ENCODE measurements at places on chromosomes 3 and 15. TPM values are rescaled to one million over a fixed set of nuclear protein-coding genes. Genes with fewer than 3 reads are reported as not detected.
A peak's percentile ranks its signal among the peaks of the same experiment; 100 is the strongest.

- no peak for DNase-seq
Observed at GRCh38 chr3:89955156-89955555, 847.7 kb downstream of the EPHA3 start.

GRCh38 chr3:193869221-193870201 lies 266.4 kb upstream of the HES1 start:
- DNase-seq: peak; percentile 45

EID1 gene
- total RNA-seq: 93.6 TPM

SMARCC1 gene
- total RNA-seq: 98.0 TPM

CADPS gene
- not detected for total RNA-seq

OCA2 gene
- total RNA-seq: 0.14 TPM

DNA sequence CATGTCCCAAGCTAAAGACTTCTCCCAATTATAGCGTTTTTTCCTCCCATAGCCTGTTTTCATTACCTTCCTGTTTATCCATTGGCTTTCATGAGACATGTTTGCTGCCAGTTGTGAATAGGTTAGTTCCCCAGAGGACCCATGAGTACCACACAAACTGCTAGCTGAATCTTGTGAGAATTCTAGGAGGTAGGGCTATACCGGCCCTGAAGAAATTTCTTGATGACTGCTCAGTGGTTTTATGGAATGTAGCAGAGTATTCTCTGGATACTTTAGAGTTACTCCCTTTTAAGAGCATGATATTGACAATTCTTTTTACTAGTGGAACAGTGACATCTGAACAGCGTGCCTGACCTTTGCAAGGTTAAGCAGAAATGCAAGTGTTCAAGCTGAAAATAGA lies 210.4 kb downstream of the MCTP2 start:
- no peak for DNase-seq

CADM2 gene
- not detected for total RNA-seq

HHLA2 gene
- 1.9 TPM for total RNA-seq

DNA sequence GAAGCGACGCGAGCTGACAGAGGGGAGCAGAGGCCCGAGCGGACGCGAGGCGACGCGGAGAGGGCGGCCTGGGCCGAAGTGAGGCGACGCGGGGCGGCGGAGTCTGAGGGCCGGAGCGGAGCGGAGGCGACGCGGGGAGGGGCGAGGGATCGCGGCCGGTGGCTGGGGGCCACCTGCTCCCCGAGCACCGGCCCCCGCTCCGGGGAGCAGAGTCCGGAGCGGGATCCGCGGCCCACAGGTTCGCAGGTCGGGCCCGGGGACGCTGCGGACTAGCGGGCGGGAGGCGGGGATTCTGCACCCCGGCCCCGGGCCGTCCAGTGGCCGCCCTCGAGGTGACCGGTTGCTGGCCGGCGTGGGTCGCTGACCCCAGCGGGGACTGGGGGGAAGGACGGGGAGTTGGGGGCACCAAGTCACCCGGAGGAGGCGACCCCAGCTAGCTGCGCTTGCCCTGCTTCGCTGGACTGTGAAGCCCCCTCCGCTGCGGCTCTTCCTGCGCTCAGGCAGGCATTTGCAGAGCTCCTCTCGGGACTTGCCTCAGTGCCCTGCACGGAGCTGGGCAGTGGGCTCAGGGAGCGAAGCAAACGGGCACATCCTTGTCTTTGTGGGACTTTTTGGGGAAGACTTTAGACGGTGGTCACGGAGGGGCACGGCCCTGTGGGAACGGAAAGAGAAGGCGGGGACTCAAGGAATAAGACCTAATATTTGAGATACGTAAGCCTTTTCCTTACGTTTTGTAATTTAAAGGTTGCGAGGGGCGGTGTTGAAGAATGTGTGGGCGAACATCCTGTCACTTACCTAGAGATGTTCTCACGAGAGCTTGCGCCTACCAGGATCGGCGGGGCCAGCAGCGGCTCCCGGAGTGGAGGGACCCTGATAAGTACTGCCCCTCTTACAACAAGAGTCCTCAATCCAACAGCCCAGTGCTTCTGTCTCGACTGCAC lies 566 bp downstream of the HMCES start:
- DNase-seq: peak; percentile 73

LRRC2 gene
- total RNA-seq: 0.19 TPM

DNA sequence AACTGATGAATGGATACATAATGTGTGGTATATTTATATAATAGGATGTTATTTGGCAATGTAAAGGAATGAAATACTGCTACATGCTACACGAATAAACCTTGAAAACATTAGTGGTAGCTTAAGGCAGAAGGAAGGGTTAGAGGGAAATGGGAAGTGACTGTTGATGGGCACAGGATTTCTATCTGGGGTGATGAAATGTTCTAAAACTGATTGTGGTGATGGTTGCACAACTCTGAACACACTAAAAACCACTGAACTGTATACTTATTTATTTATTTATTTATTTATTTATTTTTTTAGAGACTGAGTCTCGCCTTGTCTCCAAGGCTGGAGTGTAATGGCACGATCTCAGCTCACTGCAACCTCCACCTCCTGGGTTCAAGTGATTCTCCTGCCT lies 24.8 kb upstream of the SHISA5 start:
- DNase-seq: no peak

GRCh38 chr15:44093836-44094235 lies 101.2 kb downstream of the FRMD5 start:
- DNase-seq: no peak

GRCh38 chr3:120081719-120082118 lies 12.5 kb downstream of the GSK3B start:
- DNase-seq: no peak

- DNase-seq: no peak
Observed at GRCh38 chr15:94847325-94847724, 616.0 kb downstream of the MCTP2 start.

DNA sequence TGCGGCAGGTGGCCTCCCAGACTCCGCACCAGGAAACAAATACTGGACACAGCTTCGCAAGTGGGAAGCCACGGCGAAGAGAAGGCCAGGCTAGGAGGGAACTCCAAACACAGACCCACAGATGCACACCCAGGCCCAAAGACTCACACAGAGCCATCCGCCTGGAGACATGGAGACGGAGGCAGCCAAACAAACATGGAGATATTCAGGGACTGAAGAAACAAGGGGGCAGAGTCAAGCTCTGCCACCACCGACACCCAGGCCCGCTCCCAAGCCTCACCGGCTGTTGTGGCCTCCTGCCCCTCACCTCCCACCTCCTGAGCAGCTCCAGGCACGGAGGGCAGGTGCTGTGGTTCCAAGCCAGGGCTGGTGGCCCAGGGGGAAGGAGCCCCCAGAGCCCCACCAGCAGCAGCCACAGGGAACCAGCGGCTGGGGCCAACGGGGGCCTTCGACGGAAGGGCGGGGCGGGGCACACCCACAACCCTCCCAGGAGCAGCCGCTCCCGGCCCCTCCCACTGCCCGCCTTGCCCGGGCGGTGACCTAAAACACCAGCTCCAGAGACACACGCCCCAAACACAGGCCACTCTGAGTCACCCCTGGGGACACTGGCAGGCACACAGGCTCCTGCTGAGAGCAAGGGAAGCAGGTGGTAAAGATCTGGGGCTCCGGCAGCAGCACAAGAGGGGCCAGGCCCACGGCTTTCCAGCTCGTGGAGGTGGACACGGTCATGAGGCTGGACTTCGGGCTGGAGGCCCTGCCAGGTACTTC lies 31.9 kb downstream of the TNK2 start:
- DNase-seq: no peak
